ENCODE measurements at places on chromosomes 6 and 20. TPM values are rescaled to one million over a fixed set of nuclear protein-coding genes. Genes with fewer than 3 reads are reported as not detected.

Gene TTLL9
- total RNA-seq: not detected

Gene PRL
- not detected for total RNA-seq

Gene NT5DC1
- 53.7 TPM for total RNA-seq

Gene GNMT
- 0.63 TPM for total RNA-seq

Gene HINT3
- total RNA-seq: 22.1 TPM

Gene CCM2L
- total RNA-seq: 7.8 TPM

Gene TPBG
- total RNA-seq: 9.8 TPM
